ENCODE measurements at places on chromosomes 12 and 14.
A peak's percentile ranks its signal among the peaks of the same experiment; 100 is the strongest.

- no peak for DNase-seq
Measured at GRCh38 chr12:43402436-43402835, 149.6 kb downstream of the ADAMTS20 start.

GRCh38 chr12:49983892-49984291 lies 11.1 kb downstream of the AQP6 start:
- DNase-seq: no peak

DNA sequence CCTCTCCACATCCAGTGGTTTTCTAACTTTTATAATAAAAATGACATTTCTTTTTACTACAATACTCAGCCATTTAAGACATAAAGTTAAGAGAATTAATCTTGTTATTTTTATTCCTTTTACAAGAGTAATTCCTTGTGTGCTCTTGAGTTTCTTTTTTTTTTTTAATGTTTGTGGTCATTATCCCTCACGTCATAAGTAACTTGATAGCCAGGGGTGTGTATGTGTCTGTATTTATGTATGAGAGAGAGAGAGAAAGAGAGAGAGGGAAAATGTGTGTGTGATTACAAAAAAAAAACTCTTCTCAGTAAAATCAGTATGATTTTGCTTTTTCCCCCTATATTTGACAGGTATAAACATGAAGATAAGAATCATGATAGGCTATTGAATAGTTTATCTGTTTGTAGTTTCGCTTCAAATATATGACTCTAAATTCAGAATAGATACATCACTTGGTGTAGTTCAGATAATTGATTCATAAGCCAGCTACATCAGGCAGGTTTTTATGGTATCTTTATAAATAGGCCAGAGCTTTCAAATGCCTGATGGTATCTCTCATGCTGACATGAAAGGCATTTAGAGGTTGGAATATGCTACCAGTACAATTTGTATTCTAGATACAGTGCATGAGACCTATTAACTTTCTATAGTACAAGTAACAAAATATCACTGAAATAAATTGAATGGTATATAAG lies 34.9 kb downstream of the RERGL start:
- no peak for DNase-seq

DNA sequence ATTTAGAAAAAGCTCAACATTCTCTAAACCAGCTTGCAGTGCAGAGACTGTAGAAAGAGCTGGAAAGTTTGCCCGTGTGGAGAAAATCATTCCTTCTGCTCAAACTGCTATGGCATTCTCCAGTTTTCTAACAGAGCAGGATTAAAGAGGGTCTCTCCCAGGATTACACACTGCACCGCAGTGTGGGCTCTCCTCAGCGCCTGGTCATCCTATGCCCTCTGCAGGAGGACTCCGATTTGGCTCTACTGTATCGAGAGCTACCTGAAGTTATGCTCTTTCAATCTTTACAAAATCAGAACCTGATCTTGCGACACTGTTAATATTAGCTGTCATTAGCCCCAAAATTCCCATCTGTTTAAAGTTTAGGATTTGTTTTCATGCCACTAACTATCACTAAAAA lies 33.0 kb downstream of the BHLHE41 start:
- DNase-seq: no peak

DNA sequence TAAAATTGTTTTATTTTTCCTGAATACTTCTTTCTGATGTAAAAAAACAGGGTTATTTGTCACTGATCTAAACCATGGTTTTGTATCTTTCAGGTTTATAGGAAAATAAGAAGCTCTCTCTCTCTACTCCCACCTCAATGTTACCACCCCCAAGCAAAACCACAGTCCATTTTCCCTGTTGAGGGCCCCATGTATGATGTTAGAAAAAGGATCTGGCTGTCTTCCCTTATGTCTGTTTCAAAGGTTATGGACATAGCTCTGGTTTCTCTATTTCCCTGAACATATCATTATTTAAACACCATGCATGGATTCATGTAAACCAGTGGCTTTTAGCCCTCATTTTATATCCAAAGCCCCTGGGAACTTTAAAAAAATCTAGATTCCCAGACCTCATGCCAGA lies 649.0 kb upstream of the TBX3 start:
- no peak for DNase-seq

DNA sequence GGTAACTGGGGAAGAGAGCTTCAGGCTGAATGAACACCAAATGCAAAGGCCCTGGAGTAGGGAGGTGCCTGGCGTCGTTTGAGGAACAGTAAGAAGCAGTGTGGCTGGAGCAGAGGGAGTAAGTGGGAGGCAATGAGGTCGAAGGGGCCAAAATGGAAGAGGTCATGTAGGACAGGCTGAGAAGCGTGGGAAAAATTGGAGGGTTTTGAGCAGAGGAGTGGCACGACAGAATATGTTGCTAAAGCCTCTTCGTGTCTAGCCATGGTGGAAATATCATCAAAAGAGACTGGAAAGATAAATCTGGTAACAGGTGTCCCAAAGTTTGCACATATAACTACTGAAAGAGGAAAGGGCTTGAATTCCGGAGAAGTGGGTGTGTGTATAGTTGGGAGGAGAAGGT lies 1.9 kb downstream of the TRIM9 start:
- no peak for DNase-seq

- no peak for DNase-seq
Measured at GRCh38 chr12:105575235-105575634, 244.7 kb downstream of the C12orf75 start.

GRCh38 chr14:100775831-100776591 lies 49.3 kb downstream of the DLK1 start:
- peak; percentile 30 for DNase-seq

DNA sequence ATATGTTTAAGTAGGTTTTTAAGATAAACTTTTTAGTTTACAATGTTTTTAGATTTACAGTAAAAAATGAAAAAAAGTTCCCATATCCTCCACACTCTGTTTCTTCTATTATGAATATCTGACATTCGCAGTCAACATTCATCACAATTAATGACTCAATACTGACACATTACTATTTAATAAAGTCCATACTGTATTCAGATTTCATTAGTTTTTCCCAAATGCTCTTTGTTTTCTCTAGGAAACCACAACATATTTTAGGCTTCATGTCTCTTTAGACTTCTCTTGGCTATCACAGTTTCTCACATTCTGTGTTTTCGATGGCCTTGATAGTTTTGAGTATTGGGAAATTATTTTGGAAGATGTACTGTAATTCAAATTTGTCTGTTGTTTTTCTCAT lies 399.8 kb downstream of the SLC6A15 start:
- no peak for DNase-seq

DNA sequence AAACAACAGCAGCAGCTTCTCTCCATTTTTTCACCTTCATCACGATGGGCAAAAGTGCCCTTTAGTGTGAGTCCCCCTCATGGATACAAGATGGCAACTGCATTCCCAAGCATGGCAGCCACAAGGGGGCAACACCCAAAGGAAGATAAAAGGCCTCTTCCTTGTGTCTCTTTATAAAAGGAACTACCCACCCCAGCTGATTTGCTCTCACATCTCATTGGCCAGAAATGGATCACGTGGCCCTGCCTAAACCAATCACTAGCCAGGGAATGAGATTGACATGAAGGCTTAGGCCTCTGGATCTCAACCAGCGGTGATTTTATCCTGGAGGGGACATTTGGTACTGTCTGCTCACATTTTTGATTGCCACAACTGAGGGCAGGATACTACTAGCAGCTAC lies 21.9 kb upstream of the IFT81 start:
- DNase-seq: peak; percentile 61

DNA sequence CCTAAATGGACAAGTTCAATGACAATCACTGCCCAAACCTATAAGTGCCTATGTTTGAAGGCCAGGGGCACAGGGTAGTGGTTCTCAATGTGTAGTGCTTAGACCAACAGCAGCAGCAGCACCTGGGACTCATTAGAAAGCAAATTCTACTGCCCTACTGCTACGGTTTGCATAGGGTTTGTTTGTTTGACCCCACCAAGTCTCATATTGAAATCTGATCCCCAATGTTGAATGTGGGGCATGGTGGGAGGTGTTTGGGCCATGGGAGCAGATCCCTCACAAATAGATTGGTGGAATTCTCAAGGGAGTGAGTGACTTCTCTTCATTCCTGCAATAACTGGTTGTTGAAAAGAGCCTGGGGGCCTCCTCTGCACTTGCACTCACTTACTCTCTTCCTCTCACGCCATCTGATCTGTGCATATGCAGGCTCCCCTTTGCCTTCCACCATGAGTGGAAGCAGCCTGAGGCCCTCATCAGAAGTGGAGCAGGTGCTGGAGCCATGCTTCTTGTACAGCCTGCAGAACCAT lies 39.5 kb downstream of the PPM1H start:
- DNase-seq: no peak

DNA sequence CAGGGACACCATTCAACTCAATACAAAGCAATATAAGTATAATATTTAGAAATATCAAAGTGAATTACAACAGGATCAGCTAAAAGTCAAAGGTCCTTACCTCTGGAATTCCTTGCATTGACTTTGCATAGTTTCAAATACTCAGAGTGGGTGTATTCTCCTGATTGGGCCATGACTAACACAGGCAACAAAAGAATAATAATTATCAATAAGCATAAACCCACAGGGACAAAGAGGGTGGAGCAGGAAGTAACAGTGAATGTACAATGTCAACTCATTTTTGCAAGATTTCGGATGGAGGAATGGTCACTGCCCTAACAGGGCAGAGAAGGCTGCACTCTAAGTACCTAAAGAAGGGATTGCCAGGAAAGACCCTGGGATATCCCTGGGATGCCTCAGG lies 207.5 kb downstream of the PAX9 start:
- no peak for DNase-seq

DNA sequence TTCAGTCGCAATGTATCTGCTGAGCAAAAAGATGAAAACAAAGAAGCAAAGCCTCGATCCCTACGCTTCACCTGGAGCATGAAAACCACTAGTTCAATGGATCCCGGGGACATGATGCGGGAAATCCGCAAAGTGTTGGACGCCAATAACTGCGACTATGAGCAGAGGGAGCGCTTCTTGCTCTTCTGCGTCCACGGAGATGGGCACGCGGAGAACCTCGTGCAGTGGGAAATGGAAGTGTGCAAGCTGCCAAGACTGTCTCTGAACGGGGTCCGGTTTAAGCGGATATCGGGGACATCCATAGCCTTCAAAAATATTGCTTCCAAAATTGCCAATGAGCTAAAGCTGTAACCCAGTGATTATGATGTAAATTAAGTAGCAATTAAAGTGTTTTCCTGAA lies 19.8 kb downstream of the CKB start:
- peak; percentile 37 for DNase-seq

DNA sequence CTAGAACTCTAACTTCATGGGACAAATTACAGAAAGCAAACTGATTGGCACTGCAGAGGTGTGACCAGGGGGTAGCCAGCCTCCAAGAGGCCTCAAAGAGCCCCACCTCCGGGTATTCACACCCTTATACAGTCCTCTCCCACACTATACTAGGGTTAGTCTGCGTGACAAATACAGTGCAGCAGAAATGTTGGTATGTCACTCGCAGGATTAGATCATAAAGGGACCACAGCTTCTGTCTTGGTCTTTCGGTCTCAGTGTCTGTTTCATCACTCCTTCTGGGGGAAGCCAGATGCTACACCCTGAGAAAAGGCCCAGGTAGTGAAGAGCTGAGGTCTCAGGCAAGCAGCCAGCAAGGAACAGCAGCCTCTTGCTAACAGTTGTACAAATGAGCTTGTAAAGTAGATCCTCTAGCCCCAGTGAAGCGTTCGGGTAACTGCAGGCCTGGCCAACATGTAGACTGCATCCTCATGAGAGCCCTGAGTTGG lies 68.9 kb upstream of the SAV1 start:
- peak; percentile 68 for DNase-seq

DNA sequence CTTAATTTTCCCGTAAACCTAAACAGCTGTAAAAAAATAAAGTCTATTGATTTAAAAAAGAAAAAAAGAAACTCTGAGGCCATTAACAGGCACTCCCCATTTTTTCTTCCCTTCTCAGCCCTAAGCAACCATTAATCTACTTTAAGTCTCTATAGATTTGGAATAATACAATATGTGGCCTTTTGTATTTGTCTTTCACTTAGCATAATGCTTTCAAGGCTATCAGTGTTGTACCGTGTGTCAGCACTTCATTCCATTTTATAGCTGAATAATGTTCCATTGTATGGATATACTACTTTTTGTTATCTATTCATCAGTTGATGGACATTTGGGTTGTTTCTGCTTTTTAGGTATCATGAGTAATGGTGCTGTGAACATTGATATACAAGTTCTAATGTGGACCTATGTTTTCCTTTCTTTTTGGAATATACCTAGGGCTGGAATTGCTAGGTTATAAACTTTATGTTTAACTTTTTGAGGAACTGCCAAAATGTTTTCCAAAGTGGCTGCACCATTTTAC lies 15.7 kb downstream of the CREBL2 start:
- DNase-seq: no peak

- no peak for DNase-seq
Measured at GRCh38 chr14:36663404-36664321, 2.0 kb downstream of the PAX9 start.

- no peak for DNase-seq
Measured at GRCh38 chr12:16563504-16563903, 42.5 kb downstream of the LMO3 start.

- DNase-seq: no peak
Measured at GRCh38 chr14:61712137-61712536, 16.8 kb downstream of the HIF1A start.

- no peak for DNase-seq
Measured at GRCh38 chr12:116382686-116383530, 105.4 kb upstream of the MED13L start.

DNA sequence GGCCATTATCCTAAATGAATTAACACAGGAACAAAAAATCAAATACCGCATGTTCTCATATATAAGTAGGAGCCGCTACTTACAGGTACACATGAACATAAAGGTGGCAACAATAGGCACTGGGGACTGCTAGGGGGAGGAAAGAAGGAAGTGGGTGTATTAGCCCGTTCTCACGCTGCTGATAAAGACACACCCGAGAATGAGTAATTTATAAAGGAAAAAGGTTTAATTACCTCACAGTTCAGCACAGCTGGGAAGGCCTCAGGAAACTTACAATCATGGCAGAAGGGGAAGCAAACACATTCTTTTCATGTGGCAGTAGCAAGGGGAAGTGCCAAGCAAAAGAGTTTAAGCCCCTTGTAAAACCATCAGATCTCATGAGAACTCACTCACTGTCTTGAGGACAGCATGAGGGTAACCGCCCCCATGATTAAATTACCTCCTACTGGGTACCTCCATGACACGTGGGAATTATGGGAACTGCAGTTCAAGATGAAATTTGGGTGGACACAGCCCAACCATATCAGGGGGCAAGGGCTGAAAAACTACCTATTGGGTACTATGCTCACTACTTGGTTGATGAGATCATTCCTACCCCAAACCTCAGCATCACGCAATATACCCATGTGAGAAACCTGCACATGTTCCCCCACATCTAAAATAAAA lies 16.4 kb upstream of the MIA2 start:
- DNase-seq: no peak

- DNase-seq: no peak
Measured at GRCh38 chr12:48175613-48176416, 7.6 kb upstream of the CCDC184 start.

DNA sequence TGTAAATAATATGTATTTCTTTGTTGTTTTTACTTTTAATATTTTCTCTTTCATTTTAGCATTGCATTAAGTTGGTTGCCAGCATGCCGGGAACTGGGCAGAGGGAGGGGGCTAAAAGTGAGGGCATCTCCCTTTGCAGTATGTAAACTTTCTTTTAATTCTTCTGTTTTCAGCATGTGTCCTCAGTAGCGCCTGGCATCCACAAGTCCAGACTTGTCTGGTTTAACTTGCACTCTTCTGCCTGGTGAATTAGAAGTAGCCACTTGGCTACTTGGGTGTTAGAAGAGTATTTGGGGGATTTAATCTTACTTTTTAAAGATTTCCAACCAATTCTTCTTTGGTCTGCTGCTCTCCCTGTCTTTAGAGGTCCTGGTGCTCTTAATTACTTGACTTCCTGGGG lies 117.2 kb upstream of the SCAF11 start:
- DNase-seq: no peak

All from activated CD8-positive, alpha-beta memory T cell treated with anti-CD3 and anti-CD28 coated beads, Interleukin-2, amount 50 U/mL, for 48 hours (primary cell).